Left cardiac atrium (tissue), 4 donors: ENCODE measurements at places on chromosomes 12 and 14. TPM values are rescaled to one million over a fixed set of nuclear protein-coding genes. Genes with fewer than 3 reads are reported as not detected.

- DNase-seq, result no peak
Observed at GRCh38 chr14:69287098-69288010, 27.4 kb downstream of the GALNT16 start.

DNA sequence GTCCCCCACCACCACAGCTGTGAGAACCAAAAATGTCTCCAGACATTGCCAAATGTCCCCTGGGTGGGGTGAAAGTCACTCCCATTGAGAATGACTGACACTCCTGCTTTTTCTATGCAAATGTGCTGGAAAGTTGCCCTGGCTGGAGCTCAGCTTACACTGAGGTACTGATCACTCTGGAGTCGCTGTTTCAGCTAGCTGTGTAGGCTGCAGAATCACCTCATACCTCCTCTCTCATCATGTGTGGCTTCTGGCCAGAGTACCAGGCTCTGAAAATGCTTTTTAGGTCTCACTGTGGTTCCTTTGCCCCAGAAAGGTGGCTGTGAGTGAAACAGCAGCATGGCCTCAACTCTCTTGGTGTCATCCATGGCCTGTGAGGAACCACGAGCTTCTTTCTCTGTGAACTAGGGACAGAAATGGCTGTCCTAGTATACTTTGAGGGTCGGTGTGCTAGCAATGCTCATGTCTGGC is 414.4 kb downstream of the DPF3 start:
- no peak for DNase-seq

DNA sequence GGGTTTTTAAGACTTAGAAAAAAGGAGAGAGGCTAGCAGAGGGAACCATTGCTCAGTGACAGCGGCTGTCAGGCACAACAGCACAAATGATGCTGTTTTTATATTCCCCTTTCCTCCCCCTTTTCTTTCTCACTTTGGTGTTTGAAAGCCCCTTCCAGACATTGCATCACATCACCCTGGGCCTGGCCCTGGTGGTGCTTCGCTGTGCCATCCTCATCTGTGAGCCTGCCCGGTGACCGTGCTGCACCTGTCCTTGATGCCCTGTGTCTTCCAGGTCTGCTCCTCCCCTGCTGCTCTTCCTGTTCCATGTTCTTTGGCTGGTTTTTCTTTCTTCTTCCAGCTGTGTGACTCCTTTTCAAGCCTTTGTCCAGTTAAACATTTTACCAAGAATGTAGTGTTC is 24.8 kb downstream of the KLC1 start:
- no peak for DNase-seq

DNA sequence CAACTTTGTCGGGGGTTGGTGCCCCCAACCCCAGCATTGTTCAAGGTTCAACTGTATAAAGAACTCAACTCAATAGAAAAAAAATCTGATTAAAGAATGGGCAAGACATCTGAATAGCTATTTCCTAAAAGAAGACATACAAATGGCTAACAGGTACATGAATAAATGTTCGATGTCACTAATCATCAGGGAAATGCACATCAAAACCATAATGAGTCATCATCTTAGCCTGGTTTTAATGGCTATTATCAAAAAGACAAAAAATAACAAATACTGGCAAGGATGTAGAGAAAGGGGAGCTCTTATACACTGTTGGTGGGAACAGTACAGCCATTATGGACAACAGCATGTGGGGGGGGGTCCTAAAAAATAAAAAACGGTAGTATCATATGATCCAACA is 28.7 kb downstream of the NPAS3 start:
- no peak for DNase-seq

DNA sequence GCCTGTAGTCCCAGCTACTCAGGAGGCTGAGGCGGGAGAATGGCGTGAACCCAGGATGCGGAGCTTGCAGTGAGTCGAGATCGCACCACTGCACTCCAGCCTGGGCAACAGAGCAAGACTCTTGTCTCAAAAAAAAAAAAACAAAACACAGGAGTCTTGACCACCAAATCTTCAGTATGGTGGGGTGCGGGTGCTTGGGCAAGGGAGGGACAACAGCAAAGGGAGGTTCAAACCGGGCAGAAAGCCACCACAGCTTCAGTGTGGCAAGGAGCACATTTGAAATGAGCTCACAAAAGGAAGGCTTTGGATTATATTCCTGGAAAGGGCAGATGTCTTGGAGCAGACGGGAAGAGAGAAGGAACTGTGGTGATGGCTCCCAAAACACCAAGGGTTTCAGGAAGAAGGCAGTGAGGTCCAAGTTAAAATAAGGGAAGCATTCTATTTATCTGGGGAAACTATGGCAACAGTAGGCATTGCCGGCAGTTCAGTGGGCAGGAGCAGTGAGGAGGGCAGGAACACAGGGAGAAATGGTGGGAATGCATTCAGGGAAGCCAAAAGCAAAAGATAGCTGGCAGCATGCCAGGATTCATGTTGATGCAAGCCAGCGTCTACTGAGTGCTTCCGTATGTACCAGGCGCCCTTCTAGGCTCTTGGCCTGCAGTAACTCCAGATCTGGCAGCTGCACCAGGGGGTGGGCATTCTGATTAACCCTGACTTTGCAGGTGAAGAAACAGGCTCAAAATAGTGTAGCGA is 51.0 kb upstream of the SRSF5 start:
- DNase-seq, result peak; percentile 77

GRCh38 chr12:94255006-94255405 is 106.6 kb downstream of the PLXNC1 start:
- DNase-seq, result no peak

DNA sequence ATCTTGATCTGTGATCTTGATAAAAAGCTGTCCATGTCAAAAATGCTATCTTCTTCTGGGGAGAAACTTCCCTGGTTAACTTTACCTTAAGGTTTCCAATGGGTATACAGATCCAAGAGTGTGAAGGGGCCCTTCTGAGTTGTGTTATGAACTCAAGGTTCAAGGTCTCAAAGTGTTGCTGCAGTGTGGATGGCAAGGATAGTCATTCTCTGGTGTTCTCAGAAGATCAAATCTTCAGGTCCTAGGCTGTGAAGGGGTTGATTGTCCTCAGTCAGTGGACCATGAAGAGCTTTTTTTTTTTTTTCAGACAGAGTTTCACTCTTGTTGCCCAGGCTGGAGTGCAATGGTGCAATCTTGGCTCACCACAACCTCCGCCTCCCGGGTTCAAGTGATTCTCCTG is 114.4 kb downstream of the SPTSSA start:
- DNase-seq, result no peak

The CFAP54 gene
- total RNA-seq, result 0.97 TPM

The FAM186B gene
- 0.29 TPM for total RNA-seq

The IL26 gene
- total RNA-seq, result not detected

The KCNK10 gene
- not detected for total RNA-seq

The IL22 gene
- total RNA-seq, result not detected

The POC1B gene
- total RNA-seq, result 8.0 TPM

The TMBIM6 gene
- total RNA-seq, result 276 TPM

The TSPAN8 gene
- total RNA-seq, result 0.68 TPM

The SMCO2 gene
- total RNA-seq, result not detected
